ENCODE measurements at places on chromosomes 2 and 18.
A peak's percentile ranks its signal among the peaks of the same experiment; 100 is the strongest.

- no peak for DNase-seq
Measured at GRCh38 chr2:39918886-39919285, 139.8 kb upstream of the THUMPD2 start.

GRCh38 chr2:8009010-8009597, 672.8 kb upstream of the ID2 start:
- DNase-seq = no peak

GRCh38 chr2:201116115-201116958, at the start of gene CFLAR:
TSS of gene CFLAR (plus strand) at chr2:201116164. CDS start at chr2:201129866, 13,702 bp downstream.
- DNase-seq = peak; percentile 84

GRCh38 chr2:120509991-120510735, 164.2 kb downstream of the INHBB start:
- DNase-seq = no peak

DNA sequence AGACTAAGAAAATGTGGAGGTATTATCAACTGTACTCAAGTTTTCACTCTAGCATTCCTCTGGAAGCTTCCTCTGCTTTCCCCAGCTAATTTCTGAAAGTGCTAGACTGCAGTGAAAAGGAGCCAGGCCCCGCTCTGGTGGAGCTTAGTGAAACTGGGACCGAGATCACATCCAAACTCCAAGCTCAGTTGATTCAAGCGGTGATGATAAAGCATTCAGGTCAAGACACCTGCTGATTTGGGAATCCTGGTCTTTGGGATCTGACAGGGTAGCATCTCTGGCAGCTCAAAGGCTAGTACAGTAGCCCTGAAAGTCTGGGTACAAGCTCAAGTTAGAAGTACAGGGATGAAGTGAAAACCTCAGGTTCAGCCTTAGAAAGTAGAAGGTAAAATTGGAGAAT, 120.2 kb upstream of the CRIM1 start:
- DNase-seq = no peak

Data from activated CD4-positive, CD25-positive, alpha-beta regulatory T cell treated with anti-CD3 and anti-CD28 coated beads, Interleukin-2, amount 50 U/mL, for 72 hours (primary cell).